ENCODE measurements at places on chromosomes 3 and 15.

DNA sequence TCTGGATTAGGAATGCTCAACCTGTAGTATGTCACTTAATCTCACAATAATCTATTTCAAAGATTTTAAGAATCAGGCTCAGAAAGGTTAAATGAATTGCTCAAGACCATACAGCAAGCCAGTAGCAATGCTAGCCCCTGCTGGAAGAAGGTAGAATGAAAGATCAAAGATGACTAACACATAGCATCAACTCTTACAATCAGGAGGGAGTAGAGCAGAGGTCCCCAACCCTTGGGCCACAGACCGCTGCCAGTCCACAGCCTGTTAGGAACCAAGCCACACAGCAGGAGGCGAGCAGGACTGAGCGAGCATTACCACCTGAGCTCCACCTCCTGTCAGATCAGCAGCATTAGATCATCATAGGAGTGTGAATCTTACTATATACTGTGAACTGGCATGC is 15.5 kb upstream of the GATM start:
- no peak for DNase-seq

DNA sequence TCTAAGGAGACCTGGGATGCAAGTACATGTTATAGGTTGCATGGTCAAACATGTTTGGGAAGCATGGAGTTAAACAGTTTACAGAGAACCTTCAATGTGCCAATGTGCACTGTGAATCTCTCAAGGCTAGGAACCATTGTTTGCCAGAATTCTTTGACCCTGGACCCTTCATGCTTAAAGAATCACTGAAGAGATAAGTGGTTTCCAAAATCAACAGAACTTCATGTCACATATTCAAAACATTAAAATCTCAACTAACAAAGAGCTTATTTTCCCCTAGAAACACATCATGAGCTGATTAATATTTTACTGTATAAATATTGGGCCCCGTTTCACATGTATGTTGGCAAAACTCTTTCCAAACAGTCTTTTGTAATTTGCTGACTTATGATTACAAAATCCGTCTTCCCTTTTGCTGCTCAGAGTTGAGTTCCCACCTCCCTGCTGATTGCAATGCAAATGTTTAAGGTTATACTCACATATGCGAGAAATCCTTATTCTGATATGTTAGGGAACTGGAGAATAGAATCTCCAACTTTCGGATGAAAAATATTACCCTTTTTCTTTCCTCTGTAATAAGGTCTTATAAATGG is 380.2 kb downstream of the DIPK2A start:
- no peak for DNase-seq

GRCh38 chr3:160754371-160754854 is 1.6 kb upstream of the PPM1L start:
- no peak for DNase-seq

- no peak for DNase-seq
Measured at GRCh38 chr3:5190147-5190791, 2.8 kb downstream of the EDEM1 start.

DNA sequence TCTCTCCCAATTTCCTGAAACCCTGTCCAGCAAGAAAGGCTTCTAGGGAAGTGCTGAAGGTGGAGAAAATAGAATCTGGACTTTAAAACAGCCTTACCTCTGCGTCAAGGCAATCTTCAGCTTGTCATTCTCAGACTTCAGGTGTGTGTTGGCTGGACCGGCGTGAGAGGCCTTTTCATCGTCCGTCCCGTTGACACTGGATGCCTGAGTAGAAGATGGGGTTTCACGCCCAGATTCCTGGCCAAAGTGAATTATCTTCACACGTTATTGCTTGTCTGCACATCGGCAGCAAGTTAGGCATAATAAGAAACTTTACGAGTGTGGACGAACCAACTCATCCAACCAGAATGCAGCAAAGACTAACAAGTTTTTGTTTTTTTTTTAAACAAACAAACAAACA is 49.5 kb downstream of the WHAMM start:
- no peak for DNase-seq

GRCh38 chr15:40340740-40341400 is at the start of gene CCDC9B:
TSS of gene CCDC9B (minus strand) at chr15:40340939. CDS start at chr15:40340819, 120 bp downstream.
- peak; percentile 90 for DNase-seq

- DNase-seq: no peak
Measured at GRCh38 chr15:101765772-101766456, 37.4 kb upstream of the OR4F6 start.

- DNase-seq: no peak
Measured at GRCh38 chr3:14564741-14565140, 24.6 kb upstream of the GRIP2 start.

GRCh38 chr15:98830034-98830634 is 177.5 kb downstream of the PGPEP1L start:
- no peak for DNase-seq

- DNase-seq: no peak
Measured at GRCh38 chr3:37670961-37671483, 190.7 kb upstream of the CTDSPL start.

DNA sequence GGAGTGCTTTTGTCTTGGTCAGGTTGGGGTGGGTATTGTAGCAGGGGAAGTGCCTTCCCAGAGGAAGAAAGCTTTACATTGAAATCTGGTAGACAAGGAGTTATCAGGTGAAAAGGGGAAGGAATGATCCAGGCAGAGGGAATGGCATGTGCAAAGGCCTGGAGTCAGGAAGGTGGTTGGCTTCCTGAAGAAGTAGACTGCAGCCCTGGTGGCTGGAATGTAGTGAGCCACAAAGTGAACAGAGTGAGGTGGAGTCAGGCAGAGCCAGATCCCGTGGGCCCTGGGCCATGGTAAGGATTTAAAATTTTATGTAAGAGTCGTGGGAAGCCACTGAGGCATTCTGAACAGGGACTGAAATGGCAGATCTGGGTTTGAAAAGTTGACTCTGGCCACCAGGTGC is 58.3 kb downstream of the RAB11A start:
- no peak for DNase-seq

- DNase-seq: no peak
Measured at GRCh38 chr3:32818229-32818969, 602 bp downstream of the TRIM71 start.

DNA sequence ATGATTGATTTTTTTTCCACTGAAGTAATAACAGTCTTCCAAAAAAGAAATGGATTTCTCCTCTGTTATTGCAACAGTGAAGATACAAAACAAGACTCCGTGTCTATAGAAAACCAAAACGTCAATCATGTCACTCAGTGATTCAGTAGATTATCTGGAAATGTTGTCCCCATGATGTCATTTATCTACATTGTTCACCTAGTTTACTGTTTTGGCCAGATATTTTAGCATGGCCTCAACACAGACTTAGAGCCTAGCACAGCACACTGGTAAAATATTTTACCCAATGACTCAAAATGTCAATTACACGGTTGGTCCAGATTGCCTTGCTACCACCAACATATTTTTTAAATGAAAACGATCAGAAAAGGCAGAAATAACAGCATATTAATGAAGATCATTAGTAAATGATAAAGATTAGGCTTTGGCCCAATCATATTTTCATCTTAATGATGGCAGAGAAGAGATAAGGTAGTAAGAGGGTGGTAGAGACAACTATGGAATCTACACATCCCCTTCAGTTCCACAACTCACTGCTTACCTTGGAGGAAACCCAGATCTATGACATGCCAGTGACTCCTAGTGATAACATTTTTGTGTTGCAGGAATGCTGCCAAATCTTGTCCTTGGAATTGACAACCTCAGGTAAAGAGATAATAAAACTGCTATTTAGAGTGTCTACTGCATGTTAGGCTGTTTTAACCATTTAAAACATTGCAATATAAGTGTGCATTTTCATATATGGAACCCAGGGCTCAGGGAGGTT is 347.7 kb upstream of the ARPP21 start:
- no peak for DNase-seq

DNA sequence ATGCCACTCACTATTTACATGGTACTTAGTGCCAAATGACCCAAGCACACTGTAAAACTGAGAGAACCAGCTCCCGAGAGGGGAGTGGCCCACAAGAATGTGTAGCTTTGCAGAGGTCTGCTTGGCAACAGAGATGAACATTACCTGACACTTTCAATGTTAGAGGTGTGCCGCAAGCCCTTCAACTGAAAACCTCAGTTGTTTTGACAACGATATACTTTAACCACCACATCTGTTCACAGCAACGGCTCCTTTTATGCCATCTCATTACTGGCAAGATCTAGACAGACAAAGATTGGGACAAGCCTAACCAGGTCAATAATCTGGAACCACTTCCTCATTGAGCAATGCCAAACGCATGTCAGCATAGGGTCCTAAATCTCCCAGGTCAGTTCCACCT is 23.7 kb downstream of the NEK10 start:
- no peak for DNase-seq

- DNase-seq: no peak
Measured at GRCh38 chr3:150302246-150302645, 105.9 kb upstream of the TSC22D2 start.

DNA sequence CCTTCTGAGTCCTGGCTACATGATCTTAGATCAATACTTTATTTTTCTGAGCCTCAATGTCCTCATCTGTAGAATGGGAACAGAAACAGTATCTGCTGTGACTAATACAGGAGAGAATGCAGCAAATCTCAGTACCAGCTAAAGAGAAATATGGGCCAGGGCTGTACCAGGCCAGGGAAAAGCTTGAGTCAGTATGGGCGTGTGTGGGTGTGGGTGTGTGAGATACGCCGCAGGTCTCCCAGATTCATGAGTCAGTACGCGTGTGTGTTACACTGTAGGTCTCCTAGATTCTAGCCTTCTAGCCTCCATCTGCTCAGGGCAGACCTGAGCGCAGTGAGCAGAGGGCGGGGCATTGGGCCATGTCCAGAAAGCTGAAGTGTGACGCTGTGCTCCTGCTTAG is 15.2 kb downstream of the GNAI2 start:
- DNase-seq: no peak

DNA sequence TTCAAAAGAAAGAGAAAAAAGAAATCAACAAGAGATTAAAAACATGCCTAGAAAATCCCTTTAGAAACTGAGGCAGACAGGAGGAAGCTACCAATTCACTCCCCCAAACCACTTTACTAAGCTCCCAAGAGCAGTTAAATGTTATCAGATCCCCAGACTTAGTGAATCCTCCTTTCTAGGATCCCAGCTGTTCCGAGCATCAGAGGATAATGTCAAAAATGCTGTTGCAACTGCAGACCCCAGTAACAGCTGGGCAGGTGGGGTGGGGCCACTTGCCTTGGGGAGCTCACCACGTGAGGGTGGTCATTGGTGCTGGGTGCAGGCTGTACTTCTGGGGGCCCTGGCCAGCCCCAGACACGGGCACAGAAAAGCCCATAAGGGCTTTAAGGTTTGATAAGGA is 9.1 kb downstream of the POMGNT2 start:
- DNase-seq: no peak

DNA sequence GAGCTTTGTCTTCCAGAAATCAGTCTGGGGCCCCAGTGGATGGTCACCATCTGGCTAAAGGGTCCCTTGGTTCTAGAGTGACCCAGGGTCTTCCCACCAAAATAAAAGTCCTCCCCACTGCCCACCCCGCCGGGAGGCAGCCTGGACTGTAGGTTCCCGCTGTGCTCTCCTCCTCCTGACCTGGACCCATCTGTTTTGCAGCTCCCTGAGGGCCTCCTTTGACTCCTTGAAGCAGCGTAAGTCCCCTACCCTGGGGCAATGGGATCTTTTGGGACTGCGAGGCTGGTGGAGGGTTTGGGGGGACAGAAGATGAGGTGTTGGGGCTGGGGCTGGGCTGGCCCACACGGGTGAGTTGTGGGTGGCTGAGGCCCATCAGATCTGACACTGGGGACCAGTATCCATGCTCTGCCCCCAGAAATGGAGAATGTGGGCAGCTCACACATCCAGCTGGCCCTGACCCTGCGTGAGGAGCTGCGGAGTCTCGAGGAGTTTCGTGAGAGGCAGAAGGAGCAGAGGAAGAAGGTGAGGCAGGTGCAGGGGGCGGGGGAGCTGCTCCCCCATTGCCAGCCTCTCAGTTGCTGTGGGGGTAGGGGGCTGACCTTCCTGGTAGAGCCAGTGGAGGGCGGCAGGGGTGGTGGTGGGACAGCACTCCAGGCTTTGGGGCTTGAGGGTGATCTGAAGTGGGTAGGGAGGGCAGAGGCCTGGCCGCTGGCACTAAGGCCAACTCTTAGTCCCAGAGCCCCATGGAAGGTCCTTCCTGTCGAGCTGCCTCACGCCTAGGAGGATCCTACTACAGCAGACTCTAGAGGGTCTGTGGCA is 30.4 kb downstream of the PSTPIP1 start:
- peak; percentile 36 for DNase-seq

- no peak for DNase-seq
Measured at GRCh38 chr3:31836131-31837075, 144.7 kb downstream of the OSBPL10 start.

DNA sequence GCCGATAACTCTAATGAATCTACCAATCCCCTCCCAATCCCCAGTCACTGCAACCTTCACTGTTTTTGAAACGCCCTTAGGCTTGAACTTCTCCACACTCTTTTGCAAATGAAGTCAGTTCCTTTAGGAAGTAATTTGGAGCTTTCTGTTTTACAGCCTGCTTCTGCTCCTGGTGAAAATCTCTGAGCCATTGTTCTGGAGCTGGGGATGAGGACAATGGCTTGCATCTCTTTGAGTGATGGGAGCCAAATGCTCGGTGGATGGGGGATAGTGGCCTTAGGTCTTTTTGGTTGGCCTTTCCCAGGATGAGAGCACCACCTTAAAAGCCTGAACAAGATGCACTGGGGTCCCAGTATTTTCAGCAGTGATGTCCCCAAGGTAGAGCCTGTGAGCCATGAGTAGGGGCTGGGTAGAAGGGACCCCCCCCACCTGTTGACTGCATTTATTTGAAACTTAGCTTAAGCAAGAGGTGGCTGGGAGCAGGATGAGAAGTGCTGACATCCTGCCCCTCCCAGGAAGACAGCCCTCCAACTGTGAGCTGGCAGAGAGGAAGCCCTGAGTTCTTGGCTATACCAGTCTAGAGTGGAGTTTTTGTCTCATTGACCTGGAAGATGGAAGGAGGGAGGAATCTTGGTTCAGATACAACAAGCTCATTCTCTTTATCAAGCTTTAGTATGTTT is 7.6 kb upstream of the MYO5C start:
- no peak for DNase-seq

- DNase-seq: peak; percentile 79
Measured at GRCh38 chr15:88878720-88879184, 16.6 kb downstream of the HAPLN3 start.

DNA sequence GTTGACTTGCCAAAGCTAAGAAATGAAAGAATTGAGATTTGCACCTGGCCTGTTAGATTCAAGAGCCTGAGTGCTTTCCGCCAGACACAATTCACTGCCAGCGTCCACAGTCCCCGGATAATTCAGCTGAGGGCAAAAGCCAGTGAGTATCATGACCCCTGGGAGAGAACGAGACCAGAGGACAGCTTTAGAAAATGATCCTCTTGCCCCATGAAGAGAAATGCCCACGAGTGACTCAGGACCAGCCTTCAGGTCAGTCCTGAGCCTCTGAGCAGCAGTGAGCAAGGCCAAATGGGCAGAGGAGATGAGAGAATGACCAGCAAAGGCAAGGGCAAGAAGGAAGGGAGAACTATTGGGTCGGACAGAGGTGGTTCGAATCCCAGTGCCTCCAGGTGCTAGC is 273.5 kb downstream of the FAM43A start:
- DNase-seq: no peak

GRCh38 chr3:86949850-86950249 is 41.1 kb downstream of the VGLL3 start:
- no peak for DNase-seq

Measured in NCI-H2171 (cell line).